ENCODE measurements at places on chromosomes 13 and 19.

- no peak for DNase-seq
These were observed 59.7 kb upstream of the ZNF724 start for GRCh38 chr19:23309926-23310325.

DNA sequence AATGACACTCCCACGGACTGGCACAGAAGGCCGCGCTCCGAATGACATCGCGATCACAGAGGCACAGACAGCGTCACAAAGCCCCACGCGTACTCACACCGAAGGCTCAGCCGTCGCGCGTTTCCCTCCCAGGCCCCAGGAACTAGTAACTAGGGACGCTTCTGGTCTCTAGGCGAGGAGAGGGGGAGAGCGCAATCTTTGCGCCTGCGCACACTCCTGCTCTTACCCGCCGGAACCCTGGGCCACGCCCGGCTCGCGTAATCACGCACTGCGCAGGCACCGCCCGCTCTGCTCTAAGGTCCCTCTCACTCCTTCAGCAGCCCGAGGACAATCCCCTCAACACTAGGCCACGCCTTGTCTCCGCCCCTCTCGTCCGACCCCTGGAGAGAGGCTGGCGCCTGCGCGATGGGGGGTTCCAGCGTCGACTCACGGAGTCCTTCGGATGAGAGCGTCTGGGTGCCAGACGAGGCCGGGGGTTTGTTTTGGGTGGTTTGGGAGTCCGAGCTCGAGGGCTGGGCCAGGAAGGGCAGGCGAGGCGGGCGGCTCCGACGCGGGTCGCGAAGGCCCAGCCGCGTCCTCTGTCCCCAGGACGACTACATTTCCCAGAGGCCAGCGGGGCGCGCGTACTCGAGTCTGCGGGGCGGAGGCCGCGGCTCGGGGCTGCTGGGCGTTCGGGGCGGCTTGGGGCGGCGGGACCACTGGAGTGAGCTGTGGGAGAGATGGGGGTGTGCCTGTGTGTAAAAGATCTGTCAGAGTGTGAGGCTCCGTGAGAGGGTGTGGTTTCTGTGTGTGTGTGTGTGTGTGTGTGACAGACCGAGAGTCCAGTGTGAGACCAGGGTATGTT is at the start of gene ZNF471:
Gene ZNF471 (plus strand): TSS at position 410 of the 844 bp plus-strand sequence. CDS start 3,717 bp downstream, outside the sequence.
- DNase-seq: peak; percentile 79

GRCh38 chr19:1811472-1811894 is 593 bp downstream of the ATP8B3 start:
- DNase-seq: peak; percentile 79

DNA sequence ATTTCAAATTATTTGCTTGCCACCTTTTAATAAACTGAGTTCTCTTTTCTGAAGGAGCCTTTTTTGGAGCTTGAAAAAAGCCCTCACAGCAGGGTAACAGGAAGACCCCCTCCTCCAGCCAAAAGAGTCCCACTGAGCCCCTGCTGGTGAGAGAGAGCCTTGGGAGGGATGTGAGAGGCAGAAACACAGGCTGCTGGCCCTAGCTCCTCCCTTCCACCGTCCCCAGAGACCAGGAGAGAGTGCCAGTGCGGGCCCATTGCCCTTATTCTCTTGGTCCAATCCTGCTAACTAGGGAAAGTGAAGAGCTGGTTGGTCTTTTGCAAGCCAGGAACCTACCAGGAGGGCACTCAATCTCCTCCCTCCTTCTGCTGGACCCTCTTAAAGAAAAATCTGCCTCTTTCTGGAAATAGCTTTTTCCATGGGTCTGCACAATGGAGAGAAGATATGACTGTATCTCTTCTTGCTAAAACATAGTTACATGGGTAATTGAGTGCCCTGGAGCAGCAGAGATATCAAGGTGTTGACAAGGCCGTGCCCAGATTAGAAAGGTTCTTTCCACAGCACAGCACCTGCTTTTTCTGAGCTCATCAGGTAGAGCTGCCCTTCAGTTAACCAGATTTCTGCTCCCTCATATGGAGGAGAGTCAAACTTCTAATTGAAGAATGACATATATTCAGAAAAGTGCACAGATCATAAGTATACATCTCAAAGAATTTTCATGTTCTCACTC is 113.9 kb downstream of the LRCH1 start:
- no peak for DNase-seq

DNA sequence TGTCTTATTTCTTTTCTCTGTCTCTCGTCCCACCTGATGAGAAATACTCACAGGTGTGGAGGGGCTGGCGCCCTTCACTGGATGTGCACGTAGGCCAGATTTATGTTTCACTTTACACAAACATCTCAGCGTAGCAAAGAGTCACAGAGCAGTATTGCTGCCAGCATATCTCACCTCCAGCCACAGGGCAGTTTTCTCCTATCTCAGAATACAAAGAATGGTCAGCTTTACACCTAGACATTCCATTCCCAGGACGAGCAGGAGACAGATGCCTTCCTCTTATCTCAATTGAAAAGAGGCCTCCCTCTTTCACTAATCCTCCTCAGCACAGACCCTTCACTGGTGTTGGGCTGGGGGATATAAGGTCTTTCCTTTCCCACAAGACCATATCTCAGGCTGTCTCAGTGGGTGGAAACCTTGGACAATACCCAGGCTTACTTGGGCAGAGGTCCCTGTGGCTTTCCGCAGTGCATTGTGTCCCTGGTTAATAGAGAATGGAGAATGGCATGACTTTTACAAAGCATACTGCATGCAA is 7.2 kb upstream of the ZNF611 start:
- DNase-seq: no peak

DNA sequence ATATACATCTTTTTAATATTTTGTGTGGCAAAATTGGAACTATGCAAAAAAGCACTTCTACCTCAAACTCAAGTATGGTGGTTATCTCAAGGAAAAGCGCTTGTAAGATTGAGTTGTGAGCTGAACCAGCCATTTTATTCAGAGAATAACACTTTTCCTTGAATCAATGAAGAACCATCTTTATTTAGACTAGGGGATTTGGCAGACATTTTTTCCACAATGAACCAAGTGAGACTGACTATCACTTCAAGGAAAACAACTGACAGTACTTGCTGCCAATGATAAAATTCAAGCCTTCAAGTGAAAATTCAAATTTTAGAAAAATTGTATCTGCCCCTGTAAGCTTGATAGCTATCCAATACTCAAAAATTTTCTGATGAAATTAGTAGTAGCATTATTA is 23.2 kb upstream of the SERTM1 start:
- no peak for DNase-seq

GRCh38 chr13:33785384-33785783 is 32.6 kb upstream of the RFC3 start:
- DNase-seq: no peak

DNA sequence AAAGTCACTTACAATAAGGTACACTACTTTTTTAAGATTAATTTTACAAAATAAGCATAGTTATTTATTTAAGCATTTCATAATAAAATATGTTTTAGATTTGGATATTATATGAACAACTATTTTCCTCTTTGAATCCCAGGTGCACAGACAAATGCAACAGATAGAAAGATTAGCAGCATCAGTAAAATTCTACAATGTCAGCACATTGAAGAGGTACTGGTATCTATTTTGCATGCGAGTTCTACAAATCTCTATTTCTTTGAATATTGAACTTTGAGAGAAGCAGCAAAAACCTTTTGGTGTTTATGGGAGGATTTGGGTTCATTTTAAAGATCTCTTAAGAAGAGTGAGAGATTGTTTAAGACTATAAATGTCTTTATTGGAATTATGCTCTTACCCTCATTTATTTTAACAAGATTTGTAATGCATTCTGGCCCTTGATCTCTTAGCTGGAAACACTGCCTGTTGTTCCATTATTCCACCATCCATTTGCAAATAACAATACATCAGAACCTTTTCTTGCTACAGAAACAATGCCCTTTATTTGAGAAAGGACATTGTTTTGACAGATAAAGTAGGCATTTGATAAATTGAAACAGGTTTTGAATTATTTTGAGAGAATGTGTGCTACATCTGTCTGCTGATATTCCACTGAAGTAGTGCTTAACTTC is 558.8 kb upstream of the KLHL1 start:
- DNase-seq: no peak

DNA sequence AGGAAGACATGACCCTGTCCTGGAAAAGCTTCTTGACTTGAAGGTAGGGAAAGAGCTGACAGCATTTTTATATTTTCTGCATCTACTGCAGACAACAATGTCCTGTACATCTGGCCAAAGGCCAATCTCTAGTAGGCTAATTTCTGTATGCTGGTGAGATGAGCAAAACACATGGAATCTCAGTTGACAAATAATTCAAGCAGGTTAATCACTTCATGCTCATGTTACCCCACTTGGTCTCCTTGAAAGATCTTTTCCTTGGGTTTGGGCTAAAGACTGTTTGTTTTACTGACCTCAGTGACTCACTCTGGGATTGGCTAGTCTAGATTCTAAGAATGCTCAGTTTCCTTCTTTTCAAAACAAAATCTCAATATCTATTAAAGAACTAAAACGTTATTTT is 298.8 kb downstream of the LMO7 start:
- DNase-seq: no peak

DNA sequence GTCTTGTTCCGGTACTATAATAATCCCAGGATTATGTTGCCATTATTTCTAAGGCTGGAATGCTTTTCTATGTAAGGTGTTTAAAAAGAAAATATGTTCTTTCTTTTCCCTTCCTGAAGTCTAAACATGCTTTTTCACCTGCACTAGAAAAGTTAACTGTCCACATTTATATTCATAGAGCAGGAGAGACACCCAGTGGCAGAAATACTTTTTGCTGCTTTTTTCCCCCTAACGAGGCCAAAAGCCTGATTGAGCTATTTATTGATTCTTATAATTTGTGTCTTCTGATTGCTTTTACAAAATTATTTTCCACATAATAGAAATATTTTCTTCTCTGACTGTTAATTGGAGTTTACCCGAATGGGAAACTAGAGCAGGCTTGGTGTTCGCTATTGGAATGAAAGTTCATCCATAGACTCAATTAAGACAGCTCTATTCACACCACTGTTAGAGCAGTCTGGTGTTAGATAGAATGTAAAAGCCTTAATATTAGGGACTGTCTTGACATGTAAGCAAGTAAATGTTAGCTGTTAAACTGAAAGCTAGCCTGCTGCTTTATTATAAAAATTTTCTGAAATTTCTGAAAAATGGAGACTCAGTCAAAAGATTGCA is 15.8 kb downstream of the GPR180 start:
- no peak for DNase-seq

- DNase-seq: no peak
These were observed 95.1 kb downstream of the KATNAL1 start for GRCh38 chr13:30212256-30212655.

DNA sequence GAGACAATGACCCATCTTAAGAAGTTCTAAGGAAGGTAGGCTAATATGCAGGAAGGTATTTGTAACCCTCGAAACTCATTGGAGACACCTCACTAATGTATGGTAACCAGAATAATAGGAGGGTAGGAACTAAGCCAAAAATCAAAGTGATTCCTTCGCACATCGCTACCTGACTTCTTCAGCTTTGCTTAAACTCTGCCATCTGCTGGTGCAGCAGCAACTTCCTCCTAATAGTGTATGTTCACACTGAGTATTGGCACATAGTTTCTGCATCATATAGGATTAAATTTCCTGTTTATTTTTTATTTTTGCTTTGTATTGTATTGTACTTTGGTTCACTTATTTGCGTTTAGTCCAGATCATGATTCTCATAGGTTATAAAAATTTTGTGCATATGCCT is 676.2 kb downstream of the GPC5 start:
- no peak for DNase-seq

- DNase-seq: no peak
These were observed 114.6 kb downstream of the KDM4B start for GRCh38 chr19:5083547-5083965.

DNA sequence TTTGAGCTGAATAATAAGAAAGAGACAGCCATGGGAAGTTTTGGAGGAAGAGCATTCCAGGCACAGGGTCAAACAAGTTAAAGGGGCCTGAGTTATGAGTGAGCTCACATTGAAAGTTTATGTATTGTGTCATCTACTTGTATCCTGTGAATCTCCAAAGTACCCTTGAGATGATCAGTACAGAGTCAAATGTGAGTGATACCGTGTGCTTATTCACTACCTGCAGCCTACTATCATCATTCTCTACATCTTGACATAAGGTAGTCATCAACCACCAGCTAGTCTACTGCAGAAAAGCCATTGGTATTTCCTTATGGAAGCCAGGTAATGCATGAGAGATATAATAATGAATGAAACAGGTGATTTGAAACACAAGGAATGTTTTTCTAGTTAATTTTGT is 3.0 kb upstream of the KCTD12 start:
- DNase-seq: no peak

DNA sequence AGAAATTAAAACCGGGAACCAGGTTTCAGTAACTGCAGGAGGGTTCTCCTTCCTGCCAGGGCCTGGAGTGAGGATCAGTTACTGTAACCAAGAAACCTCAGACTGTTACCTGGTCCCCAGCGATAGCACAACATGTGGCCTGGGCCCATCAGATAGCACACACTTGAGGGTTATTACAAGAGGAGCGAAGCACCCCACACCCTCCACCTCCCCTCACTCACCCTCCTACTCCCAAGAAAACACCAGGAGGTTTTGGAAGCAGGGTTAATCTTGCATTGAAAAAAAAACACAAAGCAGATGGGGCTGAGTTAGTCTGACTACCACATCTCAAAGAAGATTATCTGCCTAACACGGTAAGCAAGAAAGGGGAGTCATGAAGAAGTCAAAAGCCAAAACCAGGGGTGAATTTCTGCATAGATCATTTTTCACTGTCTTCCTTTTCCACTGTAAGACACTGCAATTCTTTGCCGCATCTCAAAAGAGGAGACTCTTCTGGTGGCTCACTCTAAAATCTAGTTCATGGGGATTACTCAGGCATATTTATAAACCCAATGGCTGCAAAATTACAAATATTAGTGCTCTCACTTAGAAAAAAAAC is 75.9 kb upstream of the DOCK9 start:
- no peak for DNase-seq

DNA sequence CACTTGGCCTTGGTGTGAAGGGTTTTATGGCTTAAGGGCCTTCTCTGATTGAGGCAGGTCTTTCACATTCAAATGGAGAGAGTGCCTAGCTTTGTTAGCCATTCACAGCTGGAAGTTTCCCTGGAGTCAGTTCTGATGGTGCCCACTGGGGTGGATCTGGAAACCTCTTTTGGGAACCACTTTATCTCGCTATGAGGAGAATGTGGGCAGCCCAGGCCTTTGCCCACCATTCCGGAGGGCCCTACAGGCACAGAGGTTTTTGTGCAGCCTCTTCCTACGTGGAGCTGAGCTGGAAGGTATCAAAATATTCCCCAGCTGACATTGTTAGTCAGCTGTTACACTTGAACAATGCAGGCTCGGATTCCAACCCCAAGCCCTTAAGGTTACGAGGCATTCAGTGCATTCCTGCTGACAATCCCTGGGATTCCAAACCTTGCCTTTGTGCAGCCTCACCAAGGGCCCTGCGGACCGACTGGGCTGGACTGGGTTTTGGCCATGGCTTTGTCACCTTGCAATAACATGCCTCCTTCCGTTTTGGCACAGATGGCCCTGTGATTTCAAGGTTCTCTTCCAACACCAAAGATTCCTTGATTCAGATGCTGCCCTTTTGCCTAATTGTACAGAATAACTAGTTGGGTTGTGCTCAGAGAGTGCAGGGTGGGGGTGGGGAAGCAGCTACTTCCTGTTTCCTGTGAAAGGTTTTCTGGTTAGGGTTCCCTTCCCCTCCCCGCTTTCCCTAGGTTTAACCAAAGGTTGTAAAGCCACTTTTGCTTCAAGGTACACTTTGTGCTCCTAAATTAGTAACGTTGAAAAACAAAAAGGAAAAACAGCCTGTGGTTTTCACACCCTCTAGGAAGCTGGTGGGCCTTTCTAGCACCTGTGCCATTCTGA is 27.0 kb downstream of the SAE1 start:
- peak; percentile 49 for DNase-seq

- no peak for DNase-seq
These were observed 47.1 kb upstream of the MBNL2 start for GRCh38 chr13:97175041-97175440.

GRCh38 chr19:35310811-35311465 is 18.0 kb upstream of the CD22 start:
- DNase-seq: no peak

All from activated CD4-positive, alpha-beta memory T cell treated with anti-CD3 and anti-CD28 coated beads for 36 hours (primary cell).